ENCODE measurements at places on chromosomes 12 and 14.

DNA sequence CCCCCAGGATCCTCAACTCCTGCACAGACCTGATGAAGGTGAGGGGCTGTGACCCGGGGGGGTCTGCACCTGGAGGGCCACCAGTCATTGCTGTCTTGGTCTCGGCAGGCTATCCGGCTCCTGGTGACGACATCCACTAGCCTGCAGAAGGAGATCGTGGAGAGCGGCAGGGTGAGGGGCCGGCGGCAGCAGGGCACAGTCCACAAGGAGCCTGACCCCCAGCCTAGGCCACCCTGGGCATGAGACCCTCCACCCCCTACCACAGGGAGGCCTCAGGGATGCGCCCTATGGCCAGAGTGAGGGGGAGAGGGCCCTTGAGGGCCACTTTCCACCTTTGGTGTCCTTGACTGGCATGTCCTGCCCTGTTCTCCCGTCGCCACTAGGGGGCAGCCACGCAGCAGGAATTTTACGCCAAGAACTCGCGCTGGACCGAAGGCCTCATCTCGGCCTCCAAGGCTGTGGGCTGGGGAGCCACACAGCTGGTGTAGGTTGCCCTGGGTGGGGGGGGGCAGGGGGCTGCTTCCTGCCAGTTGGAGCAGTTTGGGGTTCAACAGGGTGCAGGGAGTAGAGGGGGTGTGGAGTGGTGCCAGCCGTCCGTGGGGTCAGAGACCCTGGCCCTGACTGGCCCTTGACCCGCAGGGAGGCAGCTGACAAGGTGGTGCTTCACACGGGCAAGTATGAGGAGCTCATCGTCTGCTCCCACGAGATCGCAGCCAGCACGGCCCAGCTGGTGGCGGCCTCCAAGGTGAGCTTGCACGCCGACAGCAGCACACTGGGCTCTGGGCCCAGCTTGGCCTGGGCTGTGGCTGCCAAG is 25.0 kb downstream of the HIP1R start:
- peak; percentile 93 for DNase-seq

DNA sequence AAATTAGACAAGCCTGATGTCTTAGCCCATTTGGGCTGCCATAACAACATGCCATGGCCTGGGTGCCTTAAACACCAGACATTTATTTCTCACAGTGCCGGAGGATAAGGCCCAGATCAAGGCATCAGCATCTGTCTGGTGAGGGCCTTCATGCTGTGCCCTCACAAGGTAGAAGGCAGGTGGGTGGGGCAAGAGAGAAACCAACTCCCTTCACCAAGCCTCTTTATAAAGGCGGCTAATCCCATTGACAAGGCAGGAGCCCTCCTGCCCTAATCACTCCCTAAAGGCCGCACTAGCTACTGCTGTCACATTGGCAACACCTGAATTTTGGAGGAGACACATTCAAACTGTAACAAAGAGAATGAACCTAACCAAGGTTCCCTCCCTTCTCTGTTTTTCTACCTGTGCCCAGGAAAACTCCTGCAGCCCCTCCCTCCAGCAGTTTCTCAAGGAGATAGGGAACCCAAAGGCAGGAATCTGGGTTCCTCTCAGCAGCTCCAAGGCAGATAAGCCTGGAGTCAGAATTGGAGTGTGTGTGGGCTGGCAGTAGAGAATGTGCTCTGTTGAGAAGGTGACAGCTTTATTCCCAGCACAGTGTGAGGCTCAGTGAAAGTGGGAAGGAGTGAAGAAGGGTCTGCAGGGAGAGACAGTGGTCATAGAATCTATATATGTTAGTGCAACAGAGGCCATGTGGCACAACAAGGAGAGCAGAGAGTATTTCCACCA is 21.7 kb upstream of the GPATCH2L start:
- no peak for DNase-seq

DNA sequence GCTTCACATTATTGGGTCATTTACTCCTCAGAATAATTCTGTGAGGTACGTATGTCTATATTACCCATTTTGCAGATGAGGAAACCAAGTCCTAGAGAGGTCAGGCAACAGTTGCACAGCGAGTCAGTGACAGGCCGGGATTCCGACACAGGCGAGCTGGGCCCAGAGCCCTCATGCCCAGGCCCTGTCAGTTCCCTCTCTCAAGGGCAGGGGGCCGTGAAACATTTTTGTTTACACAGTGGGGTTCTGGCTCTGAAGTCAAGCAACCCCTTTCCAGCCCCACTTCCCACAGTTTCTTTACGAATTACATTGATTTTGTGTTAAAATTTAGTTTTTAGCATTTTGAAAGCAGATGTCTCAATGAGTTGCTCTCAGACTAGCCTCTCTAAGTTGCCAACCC is 46.7 kb downstream of the ESRRB start:
- no peak for DNase-seq

DNA sequence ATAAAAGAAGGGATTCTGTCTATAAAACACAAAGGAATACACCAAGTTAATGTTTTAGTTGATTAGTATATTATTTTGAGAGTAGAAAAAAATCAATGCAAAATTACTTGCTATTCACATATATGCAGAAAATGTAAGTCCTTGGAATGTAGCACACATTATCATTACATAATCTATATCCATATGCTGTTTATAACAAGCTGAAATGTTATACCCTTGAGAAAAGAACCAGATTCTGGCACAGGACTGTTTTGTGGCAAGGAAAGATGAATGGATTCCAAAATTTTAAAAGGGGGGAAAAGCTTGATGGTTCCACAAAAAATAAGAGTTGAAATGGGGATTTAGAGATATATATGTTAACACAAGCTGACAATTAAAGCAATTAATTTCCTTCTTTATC is 153.6 kb downstream of the MSRB3 start:
- DNase-seq = no peak

DNA sequence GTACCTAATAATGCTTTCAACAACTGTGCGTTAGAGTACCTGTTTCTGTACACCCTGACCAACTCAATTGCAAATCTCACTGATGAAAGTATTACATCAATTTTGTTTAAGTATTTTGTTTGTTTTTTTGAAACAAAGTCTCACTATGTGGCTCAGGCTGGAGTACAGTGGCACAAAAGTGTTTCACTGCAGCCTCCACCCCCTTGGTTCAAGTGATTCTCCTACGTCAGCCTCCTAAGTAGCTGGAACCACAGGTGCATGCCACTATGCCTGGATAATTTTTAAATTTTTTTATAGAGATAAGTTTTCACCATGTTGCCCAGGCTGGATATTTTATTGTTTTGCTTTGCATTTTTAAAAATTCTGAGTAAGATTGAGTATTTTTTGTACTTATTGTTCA is 46.7 kb downstream of the YEATS4 start:
- DNase-seq = no peak

DNA sequence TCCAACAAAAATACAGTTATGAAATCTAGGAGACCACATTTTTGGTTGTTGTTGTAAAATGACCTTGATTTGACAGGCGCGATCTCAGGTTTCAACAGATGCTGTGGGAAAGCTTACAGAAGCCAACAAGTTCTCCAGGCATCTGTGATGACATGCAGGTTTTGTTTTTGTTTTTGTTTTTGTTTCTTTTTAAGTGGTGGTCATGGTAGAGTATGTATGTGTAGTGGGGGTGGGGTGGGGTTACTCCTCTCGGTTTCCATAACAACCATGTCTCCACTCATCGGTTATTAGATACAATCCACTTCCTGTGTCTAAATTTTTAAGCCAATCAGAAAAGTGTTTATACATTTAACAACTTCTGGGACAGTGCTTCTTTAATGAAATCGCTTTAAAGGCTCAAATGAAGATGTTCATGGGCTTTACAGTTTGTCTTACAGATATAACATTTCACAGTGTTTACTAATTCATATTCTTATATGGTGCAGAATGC is 199.9 kb upstream of the FOXN3 start:
- DNase-seq = no peak

DNA sequence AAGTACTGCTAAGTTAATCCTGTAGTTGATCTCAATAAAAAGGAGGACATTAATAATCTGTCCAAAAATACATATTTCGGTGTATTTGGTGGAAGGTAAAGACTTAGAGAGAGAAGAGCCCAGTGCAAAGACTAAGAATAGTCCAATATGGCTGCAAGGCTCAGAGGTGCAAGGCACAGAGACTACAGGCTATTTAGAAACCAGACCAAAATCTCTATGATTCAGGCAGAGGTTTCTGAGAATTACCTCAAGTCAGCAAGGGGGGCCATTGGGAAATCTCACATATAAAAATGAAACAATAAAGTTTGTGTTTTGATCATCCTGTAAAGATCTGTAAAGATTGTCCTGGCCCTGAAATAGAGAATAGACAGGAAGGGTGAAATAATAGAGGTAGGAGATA is 1173.0 kb downstream of the VRK1 start:
- no peak for DNase-seq

DNA sequence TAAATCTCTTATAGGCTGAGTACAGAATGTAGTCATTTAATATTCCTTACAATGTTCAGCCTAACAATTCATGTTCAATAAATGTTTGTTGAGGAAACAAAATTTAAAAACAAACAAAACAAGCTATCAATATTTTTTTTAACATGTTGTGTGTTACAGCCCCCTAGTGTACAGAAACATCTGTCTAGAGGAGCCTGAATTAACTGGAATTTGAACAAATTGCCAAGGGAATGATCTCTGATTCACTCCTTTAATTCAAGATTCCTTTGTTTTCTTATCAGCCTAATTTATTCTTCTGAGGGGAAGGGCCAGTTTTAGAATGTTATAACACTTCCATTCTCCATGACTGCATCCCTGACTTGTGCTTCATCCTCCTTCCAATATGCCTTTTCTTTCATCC is 127.2 kb downstream of the CMAS start:
- DNase-seq = no peak

DNA sequence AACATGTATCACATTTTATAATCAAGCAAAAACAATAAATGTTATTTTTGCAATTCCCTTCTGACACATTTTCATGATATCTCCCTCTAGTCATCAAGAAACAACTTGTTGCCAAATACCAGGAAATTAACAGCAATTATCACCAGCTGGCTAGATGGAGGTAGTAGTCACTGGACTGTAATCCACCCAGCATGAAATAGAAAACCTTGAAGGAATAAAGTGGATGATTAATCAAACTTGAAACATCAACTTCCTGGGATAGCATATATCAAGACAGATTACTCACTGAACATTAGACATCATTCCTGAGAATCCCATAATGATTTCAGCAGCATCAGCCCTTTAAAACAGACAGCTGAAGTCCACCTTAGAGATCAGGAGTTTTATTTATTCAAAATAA is 259.0 kb downstream of the CCDC59 start:
- no peak for DNase-seq

DNA sequence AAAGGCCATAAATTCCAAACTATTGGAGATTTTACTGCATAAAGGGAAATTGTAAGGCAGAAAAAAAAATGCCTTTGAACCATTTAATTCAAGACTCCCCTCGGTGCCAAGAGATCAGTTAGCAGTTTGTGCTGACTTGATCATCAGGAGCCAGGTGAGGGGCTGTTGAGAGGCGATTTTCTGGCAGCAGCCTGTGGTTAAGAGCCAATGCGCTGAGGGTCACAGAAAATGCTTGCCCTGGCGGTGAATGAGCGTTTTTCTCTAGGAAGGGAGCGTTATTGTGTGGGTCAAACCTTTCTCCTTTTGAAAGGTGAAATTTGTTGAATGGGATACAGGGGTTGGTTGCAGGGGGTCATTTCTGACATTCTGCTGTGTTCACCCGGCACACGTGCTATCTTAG is 4.7 kb downstream of the SRRM4 start:
- no peak for DNase-seq

DNA sequence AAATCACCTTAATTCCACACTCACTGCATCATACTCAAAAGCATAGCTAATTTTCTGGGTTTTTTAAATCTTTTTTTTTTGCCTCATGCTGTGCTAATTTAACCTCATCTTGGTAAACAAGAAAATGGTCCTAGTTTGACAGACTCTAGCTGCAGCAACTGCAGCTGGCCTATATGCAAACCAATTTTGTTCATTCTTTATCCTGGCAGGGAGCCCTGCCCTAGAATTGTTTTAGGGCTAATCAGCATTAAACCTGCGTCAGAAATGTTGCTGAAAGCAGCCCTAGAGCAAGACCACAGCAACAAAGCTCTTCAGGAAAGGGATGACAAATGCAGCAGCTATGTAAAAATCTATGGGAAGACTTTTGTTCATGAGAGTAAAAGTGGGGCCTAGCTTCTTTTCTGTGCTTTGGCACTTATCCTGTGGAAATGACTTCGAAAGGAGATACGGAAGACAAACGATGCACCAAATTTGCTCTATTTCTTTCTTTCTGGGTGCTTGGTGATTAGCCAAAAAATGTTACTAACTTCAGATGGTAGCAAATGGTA is 72.2 kb downstream of the DENND5B start:
- DNase-seq = no peak

DNA sequence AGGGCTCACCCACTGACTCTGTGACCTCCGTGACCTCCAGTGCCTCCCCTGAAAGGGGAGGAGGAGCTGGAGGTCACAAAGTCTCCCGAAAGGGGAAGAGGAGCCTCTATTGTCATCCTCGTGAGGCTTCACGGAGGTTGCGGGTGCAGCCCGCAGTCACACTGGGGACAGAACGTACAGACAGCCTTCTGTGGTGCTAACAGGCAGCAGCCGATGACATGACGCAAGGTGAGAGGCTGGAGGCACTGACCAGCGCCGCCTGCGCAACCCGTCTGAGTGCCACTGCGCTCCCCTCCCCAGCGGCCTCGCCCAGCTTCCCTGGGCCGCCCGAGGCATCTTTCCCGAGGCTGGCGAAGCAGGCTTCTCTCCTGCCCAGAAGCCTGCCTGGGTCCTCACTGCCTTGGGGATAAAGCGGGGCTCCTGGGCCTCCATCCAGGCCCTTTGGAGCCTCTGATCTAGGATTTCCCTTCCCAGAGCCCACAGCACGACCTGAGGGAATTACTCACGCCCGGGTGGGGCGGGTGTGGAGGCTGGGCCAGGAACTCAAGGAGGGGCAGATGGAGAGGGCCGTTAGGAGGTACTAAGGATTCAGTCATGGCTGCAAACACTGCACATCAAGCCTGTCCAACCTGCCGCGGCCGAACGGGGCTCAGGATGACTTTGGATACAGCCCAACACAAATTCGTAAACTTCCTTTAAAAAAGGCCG is 12.3 kb upstream of the LBHD2 start:
- DNase-seq = no peak

GRCh38 chr14:92932448-92933395 is 9.8 kb downstream of the CHGA start:
- no peak for DNase-seq

GRCh38 chr12:122643207-122643805 is 59.9 kb downstream of the HCAR2 start:
- DNase-seq = no peak

DNA sequence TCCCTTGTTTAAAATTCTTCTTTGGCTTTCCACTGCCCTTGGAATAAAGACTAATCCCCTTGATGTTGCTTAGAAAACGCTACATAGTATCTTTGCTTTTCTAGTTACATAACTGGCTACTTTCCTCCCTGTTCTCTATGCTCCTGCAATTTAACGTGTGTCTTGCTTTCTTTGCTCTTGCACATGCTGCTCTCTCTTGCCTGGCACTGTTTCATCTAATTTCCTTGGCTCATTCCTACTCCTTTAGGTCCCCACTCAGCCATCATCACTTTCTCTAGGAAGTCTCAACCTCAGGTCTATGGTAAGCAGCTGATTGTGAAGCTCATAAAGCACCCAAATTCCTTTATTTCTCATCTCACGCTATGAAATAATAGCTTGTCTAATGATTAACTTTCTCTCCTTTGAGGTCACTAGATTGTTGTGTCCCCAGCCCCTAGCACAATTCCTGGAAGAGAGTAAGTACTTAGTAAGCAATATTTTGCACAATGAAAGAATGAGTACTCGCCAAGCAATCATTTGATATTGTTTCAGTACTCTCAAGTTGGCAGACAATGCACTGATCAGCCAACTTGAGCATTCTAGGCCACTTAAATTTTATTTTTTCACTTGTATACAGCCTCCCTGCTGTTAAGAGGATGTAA is 3.3 kb downstream of the ALDH6A1 start:
- DNase-seq = no peak

All from suppressor macrophage (primary cell).